Stimulated activated CD4-positive, alpha-beta T cell treated with anti-CD3 and anti-CD28 coated beads, Interleukin-15, amount 100 ng/mL, for 1 hour (primary cell): ENCODE measurements at places on chromosomes 4 and X.

DNA sequence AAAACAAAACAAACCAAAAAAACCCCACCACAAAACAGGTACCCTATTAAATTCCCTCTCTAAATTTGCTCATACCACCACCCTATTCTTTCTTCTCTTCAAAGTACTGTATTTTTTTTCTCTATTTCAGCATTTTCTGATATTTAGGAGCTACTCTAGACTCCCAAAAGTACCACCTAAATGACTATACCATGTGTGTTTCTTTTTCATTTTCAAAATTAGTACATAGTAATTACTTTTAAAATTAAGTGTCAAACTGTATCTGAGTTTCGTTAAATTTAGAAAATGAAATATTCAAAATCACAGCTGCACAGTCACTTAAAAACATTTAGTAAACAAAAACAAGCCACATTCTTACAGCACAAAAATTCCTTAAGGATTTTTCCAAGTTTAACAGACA, 161.7 kb downstream of the FBXW7 start:
- DNase-seq = no peak

DNA sequence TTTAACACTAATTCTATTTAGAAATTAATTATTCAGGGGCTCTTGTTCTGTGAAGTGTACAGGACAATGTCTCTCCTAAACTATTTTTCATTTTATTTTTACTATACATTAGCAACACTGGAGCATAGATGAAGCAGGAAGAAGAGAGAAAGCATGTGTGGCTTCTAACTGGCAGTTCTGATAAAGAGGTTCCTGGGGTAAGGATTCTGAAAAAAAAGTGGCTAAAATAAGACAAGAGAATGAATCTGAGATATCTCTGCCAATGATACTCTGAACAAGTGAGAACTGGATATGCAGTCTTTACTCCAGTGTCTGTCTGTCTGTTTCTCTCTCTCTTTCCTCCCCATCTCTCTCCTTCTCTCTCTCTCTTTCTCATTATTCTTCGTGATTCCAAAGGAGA, 125.9 kb downstream of the MAML3 start:
- DNase-seq = no peak

DNA sequence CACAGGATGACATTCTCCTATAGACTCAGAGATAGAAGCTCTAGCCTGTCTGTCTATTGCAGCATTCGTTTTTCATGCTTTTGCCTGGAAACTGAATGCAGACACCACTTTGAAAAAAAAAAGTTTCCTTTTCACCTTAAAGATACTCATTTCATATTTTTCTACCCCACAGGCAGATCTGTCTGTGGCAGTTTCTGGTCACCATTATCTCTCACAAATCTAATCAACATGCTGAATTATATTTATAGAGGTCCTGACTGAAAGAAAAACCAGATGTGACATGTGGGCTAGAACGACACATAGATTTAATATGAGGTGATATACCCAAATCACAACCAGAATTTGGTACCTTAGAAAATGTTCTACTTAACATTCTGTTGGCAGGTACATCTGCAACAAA, 28.2 kb downstream of the ADGRG4 start:
- DNase-seq = no peak

GRCh38 chr4:183830438-183830985, 74.6 kb upstream of the STOX2 start:
- no peak for DNase-seq

DNA sequence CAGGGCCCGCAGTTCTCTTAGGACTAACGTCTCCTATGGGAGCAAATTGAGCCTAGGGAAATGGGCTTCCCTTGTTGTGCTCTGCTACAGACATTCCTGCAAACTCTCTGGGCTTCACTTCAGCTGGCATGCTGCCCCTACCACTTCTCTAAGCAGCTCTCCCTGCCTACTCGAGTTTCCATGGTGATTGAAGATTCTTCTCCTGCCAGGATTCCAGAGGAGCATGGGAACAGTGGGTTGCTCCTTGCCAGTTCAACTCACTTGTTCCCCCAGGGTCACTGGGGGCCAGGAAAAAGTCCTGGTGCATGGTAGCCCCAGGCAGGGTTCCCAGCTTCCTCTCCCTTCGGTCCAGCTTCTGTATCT, 21.1 kb upstream of the WDR17 start:
- DNase-seq = no peak

DNA sequence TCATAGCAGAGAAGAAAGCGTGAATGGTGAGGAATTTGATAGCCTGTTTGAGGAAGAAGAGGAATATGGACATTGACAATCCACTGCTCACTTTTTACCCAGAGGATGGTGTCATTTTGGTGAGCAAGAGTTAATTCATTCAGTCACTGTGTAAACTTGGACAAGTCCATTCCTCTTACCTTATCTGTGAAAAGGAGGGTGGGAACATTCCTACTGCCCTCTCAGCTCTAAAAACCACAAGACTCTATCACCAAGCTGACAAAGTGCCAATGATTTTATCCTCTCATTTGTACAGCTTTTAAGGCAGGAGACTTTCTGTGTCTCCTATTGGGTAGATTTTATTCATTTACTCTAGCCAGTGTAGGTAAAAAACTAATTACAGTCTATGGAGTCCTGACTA, 103.8 kb downstream of the LUZP4 start:
- no peak for DNase-seq
